Activated CD4-positive, alpha-beta T cell treated with anti-CD3 and anti-CD28 coated beads for 24 hours (primary cell): ENCODE measurements at places on chromosomes 4 and X.

DNA sequence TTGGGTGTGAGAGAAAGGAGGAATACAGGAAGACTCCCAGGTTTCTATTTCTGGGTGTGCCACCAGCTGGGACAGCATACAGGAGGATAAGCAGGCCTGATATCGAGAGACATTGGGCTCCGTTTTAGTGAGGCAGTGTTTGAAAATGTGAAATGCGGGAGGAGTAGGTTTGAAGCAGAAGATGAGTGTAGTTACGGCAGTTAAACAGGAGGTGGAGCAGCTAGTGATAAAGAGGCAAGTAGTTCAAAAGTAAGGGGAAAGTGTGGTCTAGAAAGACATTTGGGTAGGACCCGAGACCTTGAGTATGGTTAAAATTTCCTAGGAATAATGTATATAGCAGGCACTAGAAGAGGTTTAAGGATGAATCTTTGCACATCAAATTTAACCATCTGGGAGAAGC is 42.4 kb downstream of the DCUN1D4 start:
- DNase-seq, result no peak

GRCh38 chr4:4913147-4913561 is 53.7 kb downstream of the MSX1 start:
- DNase-seq, result no peak

DNA sequence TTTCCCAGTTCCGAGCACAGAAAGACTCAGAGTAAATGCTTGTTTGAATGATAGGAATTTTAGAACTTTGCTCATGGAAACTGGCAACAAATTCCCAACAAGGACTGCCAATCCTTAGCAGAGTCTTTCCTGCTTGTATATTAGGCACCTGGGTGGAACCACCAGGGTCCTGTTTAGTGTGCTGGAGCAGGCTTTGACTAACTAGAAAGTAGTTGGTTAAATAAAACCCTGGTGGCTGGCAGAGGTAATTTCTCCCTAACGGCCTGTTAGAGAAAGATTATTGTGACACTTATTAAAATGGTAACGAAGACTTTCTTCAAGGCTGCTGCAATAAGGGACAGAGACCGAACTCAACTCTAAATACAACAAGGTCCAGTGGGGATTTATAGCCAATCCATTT is 103.6 kb upstream of the TEX13D start:
- no peak for DNase-seq

DNA sequence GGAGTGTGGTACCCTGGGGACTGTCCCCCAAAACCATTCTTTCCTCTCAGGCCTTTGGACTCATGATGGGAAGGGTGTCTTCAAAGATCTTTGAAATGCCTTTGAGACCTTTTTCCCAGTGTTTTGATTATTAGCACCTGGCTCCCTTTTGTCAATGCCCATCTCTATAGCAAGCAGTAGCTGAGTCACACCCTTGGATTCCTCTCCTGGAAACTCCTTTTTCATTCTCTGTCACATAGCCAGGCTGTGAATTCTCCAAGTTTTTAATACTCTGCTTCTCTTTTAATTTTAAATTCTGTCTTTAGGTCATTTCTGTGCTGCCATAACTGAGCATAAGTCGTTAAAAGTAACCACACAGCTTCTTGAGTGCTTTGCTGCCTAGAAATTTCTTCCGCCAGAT is 29.7 kb downstream of the IL21 start:
- DNase-seq, result no peak

DNA sequence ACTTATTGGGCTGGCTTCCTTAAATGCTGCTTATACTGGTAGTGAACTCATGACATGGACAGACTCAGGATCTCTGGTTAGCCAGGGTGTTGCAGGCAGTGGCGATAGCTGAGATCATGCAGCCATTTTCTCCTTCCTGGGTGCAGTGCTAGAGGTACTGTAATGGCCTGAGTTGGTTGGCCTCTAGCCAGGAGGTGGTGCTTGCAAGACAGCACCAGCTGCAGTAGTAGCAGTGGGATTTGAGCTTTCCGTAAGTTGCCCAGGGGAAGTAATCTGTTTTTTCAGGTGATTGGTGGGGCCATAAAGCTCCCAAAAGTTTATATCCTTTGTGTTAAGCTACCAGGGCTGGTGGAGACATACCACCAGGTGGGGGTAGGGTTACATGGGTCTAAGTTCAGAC is 45.1 kb upstream of the AADAT start:
- DNase-seq, result no peak

GRCh38 chr4:83631066-83631465 is 95.2 kb downstream of the GPAT3 start:
- DNase-seq, result no peak

DNA sequence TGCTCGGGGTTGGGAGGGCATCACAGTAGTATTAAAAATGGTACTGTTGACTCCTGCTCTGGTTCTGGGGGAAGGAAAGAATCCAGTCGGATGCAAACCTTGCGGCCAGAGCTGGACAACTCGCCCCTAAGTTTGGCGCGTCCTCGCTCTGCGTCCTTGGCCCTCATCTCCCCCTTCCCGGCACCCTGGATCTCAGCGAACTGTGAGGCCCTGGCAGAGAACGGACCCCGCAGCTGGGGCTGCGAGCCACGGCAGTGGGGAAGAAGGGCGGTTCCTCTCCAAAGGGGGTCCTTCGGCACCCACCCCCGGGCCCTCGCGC is 14.0 kb downstream of the ARHGEF6 start:
- no peak for DNase-seq

DNA sequence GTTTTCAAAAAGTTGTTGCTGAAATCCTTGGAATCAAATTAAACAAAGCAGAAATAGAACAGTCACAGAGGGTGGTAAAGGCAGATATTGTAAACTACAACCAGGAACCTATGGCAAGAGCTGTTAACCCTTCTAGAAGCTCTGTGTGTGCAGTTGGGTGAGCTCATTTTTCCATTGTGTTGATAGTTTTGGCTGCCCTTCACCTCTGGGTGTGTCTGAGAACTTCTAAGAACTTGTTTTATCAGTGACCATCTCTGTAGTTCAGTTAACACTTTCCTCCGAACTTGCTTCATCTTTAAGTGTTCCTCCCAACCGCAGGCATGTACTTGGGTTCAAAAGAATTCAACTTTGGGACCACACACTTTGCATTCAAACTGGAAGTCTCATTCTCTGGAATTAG is 32.7 kb downstream of the RBMX start:
- no peak for DNase-seq

- no peak for DNase-seq
Measured at GRCh38 chrX:45771114-45771513, 570.4 kb upstream of the DIPK2B start.

DNA sequence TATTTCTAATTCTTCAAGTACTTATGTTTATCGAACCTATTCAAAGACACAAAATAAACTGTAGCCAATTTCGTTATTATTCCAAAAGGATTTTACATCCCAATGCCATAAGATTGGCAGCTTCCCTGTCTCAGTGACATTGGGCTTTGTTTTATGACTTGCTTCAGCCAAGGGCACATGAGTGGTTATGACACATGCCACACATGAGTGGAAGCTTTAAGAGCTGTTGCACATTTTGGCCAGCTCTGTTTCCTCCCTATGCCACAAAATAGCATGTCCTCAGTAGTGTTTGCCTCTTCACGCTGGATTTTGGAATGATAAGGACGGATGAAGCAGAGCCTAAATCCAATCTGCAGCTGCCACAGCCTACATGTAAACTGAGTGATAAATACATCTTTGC is 21.9 kb downstream of the SEC24D start:
- no peak for DNase-seq

GRCh38 chrX:100944601-100945000 is 15.9 kb upstream of the XKRX start:
- no peak for DNase-seq

GRCh38 chrX:22310779-22311178 is 38.1 kb downstream of the CBLL2 start:
- no peak for DNase-seq

- no peak for DNase-seq
Measured at GRCh38 chr4:1928356-1929239, 57.4 kb downstream of the NSD2 start.

- DNase-seq, result no peak
Measured at GRCh38 chr4:85482010-85482738, 7.2 kb downstream of the ARHGAP24 start.

GRCh38 chr4:167918077-167918476 is 174.3 kb upstream of the ANXA10 start:
- no peak for DNase-seq

- no peak for DNase-seq
Measured at GRCh38 chrX:8278557-8278956, 107.5 kb upstream of the VCX2 start.

GRCh38 chr4:176380352-176381157 is 60.8 kb downstream of the SPCS3 start:
- DNase-seq, result no peak

GRCh38 chr4:101670370-101670769 is 120.2 kb upstream of the BANK1 start:
- no peak for DNase-seq

GRCh38 chr4:140982613-140983340 is 150.5 kb downstream of the RNF150 start:
- DNase-seq, result no peak

DNA sequence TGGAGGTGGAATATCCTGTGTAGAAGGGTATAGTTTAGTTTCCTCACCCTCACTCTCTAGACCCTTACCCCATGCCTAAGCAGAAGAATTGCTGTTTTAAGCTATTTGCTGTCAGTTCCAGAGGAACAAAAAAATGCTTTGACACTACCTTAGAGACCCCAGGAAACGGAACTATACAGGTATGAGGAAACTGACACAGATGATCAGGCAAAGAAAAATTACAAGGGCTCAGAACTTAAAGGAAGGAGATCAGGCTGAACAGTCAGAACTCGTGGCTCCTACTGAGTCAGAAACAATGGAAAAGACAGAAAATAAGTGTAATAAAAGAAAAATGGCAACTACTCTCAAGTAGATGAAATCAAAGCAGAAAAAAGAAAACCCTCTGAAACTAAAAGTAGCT is 65.6 kb downstream of the BANK1 start:
- DNase-seq, result no peak

DNA sequence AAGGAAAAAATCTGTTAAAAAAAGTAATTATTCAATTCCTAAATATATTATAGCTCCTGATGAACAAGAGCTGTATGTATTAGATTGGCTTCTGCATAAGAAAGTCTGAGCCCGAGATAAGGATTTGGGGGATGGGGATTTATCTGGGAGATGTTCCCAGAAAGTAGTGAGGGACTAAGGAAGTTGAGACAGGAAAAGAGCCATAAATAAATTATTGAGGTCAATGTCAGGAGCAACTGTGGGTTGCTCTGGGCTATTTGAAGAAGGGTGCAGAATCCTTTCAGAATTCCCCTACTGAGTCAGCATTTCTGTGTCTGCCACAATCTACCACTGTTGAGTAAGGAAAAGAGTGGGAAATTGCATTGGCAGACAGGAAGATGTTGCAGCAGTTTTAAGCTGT is 3.1 kb upstream of the TDO2 start:
- no peak for DNase-seq

DNA sequence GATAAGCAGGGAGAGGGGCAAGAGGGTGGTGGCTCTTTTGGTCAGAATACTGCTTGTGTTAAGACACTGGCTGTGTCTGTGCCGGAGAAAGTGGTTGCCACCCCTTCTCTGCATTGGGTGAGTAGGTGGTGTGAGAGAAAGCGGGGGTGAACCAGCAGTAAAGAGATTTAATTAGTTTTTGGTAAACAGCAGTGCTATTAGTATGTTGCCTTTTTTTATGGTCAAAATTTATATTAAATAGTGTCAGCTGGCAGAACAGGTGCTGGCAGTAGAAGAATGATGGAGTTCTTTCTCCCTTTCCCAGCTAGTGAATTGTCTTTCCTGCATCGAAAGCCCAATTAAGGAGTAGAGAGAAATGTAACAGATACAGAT is 181.6 kb downstream of the LARP7 start:
- DNase-seq, result no peak

DNA sequence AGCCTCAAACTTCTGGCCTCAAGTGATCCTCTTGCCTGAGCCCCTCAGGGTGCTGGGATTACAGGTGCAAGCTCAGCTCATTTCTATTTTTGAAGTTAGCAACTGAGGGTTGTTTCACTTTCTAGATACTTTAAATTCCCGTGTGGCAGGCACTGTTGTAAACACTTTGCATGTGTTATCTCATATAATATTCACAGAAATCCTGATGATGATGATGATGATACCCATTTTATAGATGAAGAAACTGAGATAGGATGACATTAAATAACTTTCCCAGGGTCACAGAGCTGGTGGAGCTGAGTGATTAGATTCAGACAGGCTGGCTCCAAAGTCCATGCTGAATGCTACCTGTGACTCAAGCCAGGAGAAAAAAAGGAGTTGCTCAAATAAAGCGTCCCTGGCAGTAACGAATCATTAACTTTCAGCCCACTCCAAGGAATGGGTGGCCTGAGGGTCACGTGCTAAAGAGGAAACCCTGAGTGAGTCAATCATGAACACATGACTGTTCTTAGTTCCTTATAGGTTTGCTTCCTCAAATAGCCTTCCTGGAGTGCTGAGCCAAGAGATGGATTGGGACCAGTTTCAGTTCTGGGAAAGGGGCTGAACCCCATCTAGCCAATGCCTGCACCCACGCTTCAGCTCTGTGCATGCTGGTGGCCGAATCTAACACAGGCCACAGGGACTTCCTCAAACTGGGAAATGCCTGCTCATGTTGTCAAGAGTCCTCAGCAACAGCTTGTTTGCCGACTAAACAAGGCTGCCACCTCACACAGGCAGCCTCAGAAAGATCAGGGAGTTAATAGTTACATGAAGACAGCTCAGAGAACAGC is 52.8 kb downstream of the RBM47 start:
- DNase-seq, result no peak

DNA sequence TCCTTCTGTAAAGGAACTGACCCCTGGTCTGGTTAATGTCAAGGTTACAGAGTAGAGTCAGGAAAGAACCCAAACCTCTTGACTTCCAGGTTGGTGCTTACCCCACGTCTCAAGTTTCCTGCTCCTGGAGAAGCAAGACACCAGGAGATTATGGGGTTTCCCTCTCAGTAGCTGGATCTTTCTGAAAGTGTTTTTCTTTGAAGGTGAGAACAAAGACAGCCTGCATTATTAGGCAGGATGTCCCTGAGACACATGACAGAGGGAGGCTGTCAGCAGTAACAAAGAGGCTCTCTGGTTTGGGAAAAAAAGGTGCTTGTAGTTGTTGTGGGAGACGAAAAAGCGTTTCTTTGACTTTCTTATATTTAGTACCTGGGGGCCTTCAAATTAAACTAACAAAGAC is 44.7 kb upstream of the IGFBP7 start:
- no peak for DNase-seq
